ENCODE measurements at places on chromosomes 7 and 10. TPM values are rescaled to one million over a fixed set of nuclear protein-coding genes. Genes with fewer than 3 reads are reported as not detected.

GRCh38 chr7:30970074-30970473, 6.3 kb downstream of the GHRHR start:
- no peak for DNase-seq

- DNase-seq, result no peak
These were observed 24.2 kb downstream of the ADIRF start for GRCh38 chr10:86992456-86992855.

GRCh38 chr10:80444124-80444523, 10.0 kb upstream of the TSPAN14 start:
- no peak for DNase-seq

DNA sequence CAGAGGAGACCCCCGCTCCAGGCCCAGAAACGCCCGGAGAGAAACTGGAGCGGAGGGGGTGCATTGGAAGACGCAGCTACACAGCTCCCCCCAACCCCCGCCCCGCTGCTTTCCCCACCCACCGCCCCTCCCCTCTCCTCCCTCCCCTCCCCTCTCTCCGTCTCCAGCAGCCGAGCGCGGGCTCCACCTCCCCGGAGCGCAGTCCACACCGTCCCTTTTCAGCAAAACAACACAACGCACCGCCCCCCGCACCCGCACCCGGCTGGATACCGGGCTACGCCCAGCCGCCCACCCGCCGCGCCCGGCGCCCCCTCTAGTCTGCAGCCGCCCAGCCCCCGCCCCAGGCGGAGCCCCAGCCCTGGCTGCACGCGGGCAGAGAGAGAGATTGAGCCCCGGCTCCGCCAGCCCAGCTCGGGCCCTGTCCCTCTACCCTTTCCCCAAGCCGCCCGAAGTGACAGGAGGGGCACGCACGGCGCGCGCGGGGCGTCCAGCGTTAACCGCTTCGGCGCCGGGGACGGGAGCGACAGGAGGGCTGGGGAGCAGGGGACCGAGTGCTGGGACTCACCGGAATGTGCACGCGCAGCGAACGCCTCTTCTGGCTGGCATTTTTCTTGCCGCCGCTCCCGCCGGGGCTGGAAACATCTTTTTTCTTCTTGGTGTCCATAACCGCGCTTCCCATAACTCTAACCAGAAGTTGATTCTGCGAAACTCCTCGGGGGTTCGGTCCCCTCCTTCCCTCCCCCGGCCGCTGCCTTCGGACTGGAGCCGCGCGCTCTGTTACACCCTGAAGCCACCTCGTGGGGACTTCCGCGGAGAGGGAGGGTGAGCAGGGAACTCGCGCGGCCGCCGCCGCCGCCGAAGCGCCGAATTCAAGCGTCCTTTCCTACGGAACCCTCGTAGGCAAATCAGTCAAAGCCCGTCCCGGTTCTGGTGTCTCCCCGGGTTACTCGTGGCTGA, 695 bp downstream of the PRKAG2 start:
- DNase-seq, result peak; percentile 91

DNA sequence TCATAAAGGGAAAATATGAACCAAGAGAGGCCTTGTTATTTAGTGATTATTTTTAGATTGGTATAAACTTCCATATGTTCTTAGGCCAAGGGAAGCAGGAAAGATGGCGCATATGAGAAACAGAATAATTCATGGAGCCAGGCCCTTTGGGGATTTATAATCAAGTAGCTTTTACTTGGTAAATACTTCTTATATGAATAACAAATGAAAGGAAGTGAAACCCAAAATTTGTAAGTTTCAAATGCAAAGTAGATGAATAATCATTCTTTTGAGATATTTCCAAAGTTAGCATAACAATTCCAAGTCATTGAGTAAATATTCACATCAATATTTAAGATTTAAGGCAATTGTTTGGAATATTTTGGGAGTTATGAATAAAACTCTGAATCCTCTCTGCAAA, 13.9 kb upstream of the OPTN start:
- DNase-seq, result no peak

DNA sequence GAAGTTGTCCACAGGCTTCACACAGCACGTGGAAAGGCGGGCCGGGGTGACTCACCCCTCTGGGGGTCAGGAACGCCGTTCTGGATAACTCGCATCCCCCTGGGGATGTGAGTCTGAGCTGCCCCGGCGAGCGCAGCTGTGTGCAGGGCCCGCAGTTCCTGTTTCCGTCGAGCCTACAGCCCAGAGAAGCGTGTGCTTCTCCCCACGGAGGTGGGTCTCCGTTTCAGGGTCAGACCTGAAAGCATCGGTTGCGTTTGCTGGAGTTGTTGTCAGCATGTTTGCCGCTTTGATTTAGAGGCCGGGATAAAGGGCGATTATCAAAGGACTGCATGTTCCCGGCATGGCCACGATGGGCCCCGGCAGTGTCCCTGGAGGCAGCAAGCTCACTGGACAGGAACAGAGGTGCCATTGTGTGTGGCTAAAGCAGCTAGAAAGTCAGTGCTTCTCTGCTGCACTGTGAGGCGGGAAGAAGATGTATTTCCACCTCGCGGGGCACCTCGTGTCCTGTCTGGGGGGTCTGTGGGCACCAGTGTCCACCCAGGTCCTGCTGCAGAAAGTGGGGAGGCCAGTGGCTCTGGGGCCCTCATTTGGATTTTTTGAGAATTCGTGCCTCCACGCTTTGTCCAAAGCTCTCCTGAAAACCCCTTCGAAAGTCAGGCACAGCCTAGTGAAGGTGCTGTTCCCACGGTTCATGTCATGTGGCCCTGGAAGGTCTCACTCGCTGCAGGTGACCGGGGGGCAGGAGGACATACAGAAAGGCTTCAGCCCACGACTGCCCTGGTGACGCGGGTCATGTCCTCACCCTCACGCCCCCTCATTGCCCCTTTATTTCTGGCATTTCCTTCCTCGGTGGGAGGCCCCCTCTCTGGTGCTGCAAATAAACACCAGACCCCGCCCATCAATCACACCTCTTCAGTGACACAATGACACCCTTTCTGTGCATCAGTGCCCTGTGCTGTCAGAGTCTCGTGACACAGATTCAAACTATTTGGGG, 27.4 kb upstream of the GDI2 start:
- no peak for DNase-seq

DNA sequence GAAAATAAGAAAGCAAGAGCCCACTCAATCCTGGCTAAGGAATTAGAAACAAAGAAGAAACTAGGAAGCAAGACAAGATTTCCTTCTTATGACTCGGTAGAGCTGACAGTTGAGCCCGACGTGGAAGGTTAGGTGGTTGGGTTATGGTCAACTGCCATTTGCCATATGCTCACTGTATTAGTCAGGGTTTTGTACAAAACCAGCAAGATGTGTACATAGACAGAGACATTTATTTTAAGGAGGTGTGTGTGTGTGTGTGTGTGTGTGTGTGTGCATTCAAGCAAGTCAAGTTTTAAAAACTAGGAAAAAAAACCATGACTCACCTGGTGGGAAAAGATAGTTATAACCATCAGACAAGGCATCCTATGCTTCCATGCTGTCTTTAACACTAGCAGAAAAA, 158.5 kb downstream of the VPS50 start:
- no peak for DNase-seq

DNA sequence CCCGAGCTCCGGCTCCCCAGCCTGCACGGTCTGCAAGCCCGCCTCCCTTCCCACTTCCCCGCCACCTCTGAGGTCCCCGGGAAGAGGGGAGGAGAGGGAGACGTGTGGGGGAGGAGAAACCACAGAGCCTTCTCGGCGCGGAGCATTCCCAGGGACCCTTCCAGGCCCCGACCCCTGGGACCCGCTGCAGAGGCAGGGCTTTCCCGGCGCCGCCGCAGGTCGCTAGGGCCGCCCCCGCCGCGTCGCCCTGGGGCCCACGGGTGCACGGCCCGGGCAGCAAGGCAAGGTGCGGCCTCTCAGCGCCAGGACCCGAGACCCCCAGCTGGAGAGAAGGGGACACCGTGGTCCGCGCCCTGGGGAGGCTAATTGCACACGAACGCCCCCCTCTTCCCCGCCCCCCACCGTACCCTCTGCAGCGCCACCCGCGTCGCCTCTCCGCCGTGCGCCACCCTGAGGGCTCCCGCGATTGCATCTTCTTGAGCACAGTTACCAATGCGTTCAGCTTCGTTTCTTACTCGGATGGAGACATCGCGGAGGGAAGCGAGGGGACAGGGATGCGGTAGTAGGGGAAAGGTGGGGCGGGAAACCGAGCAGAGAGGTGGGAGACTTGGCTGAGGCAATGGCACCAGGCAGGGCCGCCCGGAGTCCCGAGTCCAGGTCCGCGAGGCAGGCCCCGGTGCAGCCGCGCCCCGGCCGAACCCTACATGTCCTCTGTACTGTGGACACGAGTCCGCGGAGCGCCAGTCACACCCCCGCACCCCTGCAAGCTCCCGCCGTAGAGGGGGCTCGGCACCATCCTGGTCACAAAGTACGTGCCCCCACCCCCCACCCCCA, 28.9 kb downstream of the SKIDA1 start:
- peak; percentile 62 for DNase-seq

- no peak for DNase-seq
These were observed 131.8 kb upstream of the PRKCQ start for GRCh38 chr10:6711881-6712280.

DNA sequence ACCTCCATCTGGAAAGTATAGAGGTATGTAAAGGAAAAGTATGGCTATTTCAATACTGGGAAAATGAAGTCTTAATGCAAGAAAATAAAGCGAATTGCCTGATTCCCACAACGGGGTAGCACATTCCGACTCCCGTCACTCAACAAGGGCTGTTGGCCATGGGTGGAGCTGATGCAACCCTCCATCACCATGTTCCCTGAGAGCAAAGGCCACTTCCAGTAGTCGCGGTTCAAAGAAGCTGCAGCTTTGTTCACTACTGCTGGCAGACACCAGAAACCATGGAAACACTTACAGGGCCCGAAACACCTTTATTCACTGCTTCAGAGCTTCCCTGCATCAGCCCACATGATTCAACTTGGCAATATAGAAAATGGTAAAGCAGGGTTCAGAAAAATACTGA, 44.0 kb downstream of the TMEM26 start:
- no peak for DNase-seq

DNA sequence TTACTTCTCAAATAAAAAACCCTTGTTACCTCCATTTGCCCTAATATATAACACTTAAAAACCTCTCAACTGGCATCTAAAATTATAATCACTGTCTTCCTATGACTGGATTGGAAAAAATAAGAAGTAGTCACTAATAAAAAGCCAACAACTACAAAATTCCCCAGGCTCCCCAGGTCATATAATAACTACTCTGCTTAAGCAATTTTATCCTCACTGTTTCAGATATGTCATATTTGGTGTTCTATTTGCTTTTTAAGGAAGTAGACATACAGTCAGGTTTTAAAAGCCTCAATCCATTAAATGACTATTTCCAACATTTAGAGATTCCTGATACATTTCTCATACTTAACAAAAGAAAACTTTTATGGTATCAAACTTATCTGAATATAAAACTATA, 2.4 kb downstream of the H2AZ2 start:
- no peak for DNase-seq

The ARHGAP19 gene
- polyA plus RNA-seq, result 12.8 TPM

The NXPH1 gene
- polyA plus RNA-seq, result not detected

The CBLL1 gene
- polyA plus RNA-seq, result 13.8 TPM

The SLF2 gene
- polyA plus RNA-seq, result 13.2 TPM

Measured in aorta (tissue), 5 donors.